ENCODE measurements at places on chromosomes 2 and 18. TPM values are rescaled to one million over a fixed set of nuclear protein-coding genes. Genes with fewer than 3 reads are reported as not detected.

DNA sequence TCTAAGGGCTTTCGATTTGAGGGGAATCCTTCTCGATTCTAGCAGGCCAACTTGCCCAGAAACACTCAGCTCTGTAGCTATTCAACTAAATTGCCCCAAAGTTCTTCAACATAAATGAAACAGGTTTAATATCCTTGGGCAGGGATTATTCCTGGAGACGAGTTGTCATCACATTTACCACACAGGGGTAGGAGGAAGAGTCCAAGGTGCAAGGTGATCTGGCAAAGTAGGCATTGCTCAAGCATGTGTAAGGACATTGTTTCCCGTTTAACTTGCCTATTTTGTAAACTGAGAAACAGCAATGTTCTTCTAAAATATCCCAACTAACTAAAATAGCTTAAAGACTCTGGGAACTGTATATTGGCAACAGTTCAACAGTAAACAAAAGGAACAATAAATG lies 814.3 kb downstream of the BCL11A start:
- no peak for DNase-seq
- H3K27me3 ChIP-seq, result no peaks in the 10 kb centered on the region
- H3K27ac ChIP-seq, result no peak overlapping the region
- no peaks in the 10 kb centered on the region for H3K36me3 ChIP-seq
- H3K4me3 ChIP-seq, result no peak overlapping the region
- no peaks in the 10 kb centered on the region for H3K4me1 ChIP-seq

DNA sequence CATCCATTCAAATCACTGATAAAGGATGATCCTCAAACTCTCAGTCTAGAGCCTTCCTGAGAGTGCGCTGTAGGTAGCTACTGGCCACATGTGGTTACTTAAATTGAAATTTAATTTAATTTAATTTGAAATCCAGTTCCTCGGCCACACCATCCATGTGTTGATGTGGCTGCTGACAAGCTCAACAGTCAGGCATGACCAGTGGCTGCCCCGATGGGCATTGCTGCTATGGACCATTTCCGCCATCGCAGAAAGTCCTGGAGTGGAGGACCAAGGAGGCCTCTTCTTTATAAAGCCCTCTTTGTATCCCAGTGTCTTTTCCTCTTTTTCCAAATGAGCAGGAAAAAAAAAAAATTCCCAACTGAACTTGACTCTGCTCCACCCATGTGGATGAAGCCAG lies 100.6 kb downstream of the HDAC4 start:
- no peak for DNase-seq
- H3K27me3 ChIP-seq, result no peaks in the 10 kb centered on the region
- H3K36me3 ChIP-seq, result no peaks in the 10 kb centered on the region
- peaks cover 77% of the 10 kb centered on the region for H3K4me1 ChIP-seq

DNA sequence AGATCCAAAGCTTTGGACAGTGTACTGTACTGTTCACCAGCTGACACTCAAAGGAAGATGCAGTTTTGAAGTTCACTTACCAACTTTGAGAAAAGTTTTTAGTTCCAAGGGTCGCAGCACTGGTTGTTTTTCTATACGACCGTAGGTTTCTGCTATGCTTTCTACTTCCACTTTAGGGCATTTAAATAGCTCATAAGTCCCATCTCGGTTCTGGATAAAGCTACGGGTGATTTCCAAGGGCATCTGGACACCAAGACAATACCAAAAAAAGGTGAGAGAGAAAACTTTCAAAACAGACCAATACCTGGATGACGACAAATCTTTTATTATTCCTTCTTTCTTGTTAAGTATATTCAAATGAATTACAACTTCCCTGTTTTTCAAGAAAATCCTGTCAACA lies 30.3 kb downstream of the C2orf42 start:
- no peaks in the 10 kb centered on the region for H3K36me3 ChIP-seq
- H3K4me3 ChIP-seq, result no peak overlapping the region
- peaks cover 4% of the 10 kb centered on the region for H3K4me1 ChIP-seq
- no peak overlapping the region for H3K27ac ChIP-seq
- DNase-seq, result no peak

The GREB1L gene
- not detected for total RNA-seq

The SERPINB12 gene
- total RNA-seq, result not detected

The MERTK gene
- 0.69 TPM for total RNA-seq

The SDC1 gene
- not detected for total RNA-seq
